ENCODE measurements at places on chromosomes 16 and 17. TPM values are rescaled to one million over a fixed set of nuclear protein-coding genes. Genes with fewer than 3 reads are reported as not detected.

Gene SP2
- total RNA-seq: 0.28 TPM

Gene C1QTNF1
- 77.1 TPM for total RNA-seq

Gene CCL3
- not detected for total RNA-seq

Gene LHX1
- total RNA-seq: not detected

Gene CDH13
- total RNA-seq: 61.8 TPM

Gene GNG13
- total RNA-seq: not detected
